ENCODE measurements at places on chromosomes 2 and 18.

GRCh38 chr2:168969865-168970264, 61.3 kb downstream of the ABCB11 start:
- DNase-seq: no peak

- DNase-seq: peak; percentile 62
Measured at GRCh38 chr2:112725545-112726457, 5.0 kb downstream of the NT5DC4 start.

DNA sequence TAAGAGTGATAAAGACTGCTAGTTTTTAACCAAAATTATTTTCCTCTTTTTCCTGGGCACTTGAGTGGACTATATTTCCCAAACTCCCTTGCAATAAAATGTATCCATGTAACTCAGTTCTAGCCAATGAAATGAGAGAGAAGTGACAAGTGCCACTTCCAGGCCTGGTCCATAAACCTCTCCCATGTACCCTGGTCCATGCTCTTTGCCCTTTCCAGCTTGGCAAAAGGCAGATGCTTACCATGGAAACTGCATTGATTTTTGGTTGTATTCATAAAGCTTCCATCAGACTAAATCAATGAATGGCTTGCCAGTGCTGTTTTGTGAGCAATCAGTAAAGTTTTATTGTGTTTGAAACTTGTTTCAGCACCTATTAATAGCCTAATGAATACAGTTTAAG, 229.3 kb downstream of the TNS1 start:
- DNase-seq: no peak

DNA sequence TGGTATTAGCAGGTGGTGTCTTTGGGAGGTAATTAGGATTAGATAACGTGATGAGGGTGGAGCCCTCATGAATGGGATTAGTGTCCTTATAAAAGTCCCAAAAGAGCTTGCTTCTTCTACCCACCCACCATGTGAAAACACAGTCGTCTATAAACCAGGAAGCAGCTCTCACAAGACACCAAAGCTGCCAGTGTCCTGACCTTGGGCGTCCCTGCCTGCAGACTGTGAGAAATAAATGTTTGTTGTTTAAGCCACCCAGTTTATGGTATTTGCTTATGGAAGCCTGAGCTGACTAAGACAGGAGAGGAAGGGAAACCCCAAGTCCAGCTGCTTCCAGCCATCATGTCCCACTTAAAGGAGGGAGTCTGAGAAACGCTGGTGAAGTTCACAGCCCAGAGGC, 13.6 kb downstream of the ADI1 start:
- no peak for DNase-seq

DNA sequence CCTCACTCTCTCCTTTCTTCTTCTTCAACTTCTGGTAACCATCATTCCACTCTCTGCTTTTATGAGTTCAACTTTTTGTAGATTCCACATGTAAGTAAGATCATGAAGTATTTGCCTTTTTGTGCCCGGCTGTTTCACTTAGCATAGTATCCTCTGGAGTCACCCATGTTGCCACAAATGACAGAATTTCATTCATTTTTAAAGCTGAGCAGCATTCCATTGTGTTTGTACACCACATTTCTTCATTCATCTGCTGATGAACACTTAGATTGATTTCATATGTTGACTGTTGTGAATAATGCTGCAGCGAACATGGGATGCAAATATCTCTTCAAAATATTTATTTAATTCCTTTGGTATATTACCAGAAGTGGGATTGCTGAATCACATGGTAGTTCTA, 133.6 kb upstream of the ERBB4 start:
- no peak for DNase-seq

DNA sequence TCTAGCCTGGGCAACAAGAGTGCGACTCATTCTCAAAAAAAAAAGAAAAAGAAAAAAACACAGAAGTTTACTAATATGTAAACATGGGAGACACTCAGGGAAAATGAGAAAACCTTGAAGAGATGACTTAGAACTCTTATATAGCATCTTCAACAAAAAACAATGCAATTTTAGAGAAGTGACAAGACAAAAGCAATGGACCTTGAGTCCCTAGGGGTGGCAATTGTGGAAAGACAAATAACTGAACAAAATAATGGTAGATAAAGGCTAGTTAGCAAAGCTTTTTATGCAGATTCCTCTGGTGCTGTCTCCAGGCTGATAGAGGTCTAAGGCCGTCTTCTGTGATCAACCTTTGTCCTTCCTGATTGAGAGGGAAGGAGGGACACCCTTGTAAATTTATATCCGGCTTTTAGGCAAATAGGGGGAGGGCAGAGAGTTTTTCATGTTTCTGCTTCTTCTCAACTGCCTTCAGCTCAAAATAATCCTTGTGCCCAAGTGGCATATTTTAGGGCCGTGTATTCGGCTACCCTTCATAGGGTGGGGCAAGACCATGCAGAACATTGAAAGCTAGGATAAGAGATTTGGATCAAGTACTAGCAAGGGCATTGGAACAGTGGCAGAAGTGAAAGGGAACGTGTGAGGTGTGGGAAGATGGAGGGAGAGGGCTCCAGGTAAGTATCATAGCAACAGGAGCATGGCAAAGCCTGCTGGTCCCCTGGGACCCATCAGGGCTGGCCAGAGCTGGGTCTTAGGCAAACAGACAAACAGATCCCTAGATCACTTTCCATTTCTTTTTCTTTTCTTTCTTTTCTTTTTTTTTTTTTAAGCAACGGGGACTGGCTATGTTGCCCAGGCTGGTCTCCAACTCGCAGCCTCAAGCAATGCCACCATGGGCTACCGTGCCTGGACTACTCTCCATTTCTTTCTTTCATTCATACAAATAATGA, 116.2 kb upstream of the STPG4 start:
- DNase-seq: no peak

- DNase-seq: peak; percentile 94
Measured at GRCh38 chr2:39778775-39779340, at the start of gene THUMPD2. TSS of gene THUMPD2 (minus strand) at chr2:39779258. CDS start at chr2:39779239, 19 bp downstream.

GRCh38 chr2:191299866-191300265, 54.7 kb downstream of the MYO1B start:
- no peak for DNase-seq

- DNase-seq: no peak
Measured at GRCh38 chr2:75853436-75853835, 142.7 kb upstream of the GCFC2 start.

DNA sequence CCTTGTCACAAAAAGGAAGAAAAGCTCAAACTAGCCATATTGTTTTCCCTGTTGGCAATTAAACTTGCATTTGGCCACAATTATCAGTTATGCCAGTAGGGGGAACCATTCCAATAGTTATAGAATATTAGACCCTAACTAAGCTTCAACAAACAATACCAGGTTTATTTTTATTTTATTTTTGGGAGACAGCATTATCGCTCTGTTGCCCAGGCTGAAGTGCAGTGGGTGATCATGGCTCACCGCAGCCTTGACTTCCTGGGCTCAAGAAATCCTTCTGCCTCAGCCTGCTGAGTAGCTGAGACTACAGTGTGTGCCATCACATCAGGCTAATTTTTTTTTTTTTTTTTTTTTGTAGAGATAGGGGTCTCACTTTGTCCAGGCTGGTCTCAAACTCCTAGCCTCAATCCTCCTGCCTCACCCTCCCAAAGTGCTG, 102.1 kb downstream of the ATAD2B start:
- no peak for DNase-seq

DNA sequence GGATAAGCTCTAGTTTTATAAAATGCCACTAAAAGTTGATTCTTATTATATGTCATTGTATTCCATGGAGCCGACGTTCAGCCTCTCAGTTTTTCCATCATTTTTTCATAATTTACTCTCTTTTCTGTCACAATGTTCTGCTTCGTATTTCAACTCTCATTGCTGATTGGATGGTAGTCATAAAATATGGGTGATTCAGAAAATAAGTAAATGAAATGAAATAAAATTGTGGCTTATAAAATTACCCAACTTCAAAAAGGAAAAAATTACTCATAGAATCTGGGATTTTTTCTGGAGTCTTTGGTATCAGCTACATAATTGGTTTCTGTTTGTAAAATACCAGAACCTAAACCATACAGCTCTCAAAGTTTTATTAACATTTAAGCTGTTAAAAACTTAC, 139.7 kb upstream of the ITGA4 start:
- no peak for DNase-seq

DNA sequence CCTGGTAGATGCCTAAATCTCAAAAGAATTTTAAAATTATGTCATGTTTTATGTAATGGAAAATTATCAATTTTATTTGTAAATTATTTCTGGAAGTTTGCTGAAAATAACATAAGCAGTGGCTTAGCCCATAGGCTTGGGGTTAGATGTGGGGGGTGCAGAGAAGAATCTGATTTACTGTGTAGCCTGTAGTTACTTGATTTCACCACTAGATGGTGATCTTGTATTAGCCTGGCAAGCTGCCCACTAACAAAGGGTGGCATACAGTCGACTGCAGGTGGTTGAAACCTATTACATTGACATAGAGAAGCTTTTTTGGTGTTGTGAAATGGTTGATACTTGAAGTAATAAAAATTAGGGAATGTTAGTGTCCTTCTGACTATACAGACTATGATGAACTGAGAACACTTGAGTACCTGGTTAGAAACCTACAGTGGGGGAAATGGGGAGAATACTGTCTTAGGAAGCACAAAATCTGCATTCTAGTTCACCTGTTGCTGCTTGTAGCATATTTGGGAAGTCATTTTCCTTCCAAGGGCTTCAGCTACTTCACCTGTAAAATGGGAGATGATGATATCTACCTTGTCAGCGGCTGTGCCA, 191.0 kb upstream of the LHCGR start:
- peak; percentile 84 for DNase-seq

DNA sequence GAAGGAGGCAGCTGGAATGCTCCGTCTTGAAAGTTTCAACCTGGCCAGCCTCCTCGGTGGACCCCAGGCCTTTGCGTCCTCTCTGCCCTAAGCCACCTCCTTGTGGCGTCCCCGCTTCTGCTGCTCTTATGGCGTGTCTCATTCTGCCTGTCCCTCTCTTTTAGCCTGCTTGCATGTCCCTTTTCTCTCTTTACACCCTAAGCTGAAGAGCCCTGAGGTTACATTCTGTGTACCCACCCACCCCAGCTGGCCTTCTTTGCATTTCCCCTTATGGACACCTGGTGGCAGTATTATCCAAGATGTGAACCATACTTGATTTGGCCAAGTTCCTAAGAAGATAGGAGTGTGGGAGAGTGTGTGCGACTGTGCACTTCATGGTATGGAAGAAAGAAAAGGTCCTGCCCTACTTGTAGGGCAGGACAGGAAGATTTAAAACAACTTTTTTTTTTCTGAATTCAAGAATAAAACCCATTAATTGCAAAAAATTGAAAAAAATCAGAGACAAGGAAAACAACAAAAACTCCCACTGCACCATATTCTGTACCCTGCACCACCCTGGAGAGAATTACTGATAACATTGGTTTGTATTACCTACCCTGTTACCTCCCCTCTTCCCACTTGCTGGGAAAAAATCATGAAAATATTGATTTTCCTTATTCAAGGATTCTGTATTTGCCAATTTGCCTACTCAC, 77.4 kb downstream of the DYSF start:
- no peak for DNase-seq

- no peak for DNase-seq
Measured at GRCh38 chr2:88832311-88832991, 141.0 kb downstream of the RPIA start.

DNA sequence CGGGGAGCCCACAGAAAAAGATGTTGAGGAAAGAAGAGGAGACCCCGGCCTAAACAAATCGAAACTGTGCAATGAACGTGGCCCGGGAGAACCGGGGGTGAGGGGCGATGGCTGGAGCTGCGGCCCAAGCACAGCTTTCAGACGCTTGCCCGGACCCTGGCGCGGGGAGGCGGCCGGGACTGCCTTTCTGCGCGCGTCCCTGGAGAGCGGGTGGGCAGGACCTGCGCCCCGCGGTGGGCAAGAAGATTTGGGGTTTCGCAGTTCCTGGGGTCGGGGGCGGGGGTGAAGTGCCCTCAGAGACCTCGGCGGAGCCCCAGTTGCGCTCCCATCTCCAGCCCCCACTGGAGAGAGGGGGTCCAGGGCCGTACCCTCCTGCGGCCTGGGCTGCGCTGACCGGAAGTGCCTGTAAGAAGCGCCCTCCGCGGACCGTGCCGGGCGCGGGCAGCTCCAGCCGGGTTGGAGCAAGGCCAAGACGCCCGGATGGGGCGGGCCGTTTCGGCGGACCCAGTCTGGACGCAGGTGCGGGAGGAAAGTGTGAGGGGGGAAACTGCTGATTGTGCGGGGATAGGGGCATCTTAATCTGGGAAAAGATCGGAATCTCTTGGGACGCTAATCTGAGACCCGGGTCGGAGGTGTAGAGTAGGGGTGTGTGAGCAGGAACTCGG, 11.6 kb downstream of the EN1 start:
- DNase-seq: peak; percentile 48

DNA sequence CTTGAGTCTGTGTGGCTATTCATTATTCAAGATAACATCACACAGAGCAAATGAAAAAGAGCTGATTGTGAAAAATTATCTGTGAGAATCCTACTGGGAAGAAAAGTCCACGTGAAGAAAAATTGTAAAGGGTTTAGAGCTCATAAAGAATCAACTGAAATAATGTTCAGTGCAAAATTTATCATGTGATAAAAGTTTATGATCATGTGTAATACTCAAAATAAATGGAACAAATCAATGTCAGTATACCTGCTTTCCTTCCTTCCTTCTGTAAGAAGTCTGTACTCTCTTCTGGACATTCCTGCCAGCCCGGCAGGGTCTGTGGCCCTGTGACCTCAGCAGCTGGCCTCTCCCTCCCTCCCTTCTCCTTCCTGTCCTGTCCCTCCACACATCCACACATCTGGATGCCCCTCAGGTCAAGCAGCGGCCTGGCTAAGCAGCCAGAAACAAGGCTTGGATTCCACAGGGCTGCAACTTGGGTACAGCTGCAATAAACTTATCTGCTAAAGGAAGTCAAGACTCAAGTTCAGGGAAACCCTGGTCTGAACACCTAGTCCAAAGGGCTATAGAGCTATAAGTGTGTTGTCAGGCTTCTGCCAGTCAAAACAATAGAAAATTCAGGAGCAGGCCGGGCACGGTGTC, 172.1 kb downstream of the MREG start:
- no peak for DNase-seq

- DNase-seq: no peak
Measured at GRCh38 chr2:216520112-216520511, 21.5 kb downstream of the RPL37A start.

DNA sequence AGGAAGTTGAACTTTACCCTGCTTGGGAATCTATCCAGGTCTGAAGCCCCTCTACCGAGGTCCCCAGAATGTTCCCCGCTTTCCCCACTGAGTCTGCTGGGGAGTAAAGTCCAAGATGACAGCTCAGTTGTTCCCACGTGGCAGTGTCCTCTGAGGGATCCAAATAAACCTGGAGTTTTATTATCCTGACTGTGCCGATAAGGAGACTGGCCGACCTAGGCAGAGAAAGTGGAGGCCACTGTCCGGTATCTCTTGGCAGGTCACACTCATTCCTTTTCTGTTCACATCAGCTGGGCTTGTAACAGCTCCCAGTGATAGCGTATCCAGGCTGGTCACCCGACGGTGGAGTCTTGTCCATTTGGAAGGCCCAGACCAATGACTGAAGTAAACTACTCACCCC, 27.5 kb upstream of the C18orf32 start:
- no peak for DNase-seq

GRCh38 chr2:229708335-229708734, 6.0 kb downstream of the DNER start:
- DNase-seq: no peak
